ENCODE measurements at places on chromosomes 5 and 9.
A peak's percentile ranks its signal among the peaks of the same experiment; 100 is the strongest.

GRCh38 chr9:134055981-134056461 is 11.8 kb downstream of the BRD3 start:
- DNase-seq, result no peak

DNA sequence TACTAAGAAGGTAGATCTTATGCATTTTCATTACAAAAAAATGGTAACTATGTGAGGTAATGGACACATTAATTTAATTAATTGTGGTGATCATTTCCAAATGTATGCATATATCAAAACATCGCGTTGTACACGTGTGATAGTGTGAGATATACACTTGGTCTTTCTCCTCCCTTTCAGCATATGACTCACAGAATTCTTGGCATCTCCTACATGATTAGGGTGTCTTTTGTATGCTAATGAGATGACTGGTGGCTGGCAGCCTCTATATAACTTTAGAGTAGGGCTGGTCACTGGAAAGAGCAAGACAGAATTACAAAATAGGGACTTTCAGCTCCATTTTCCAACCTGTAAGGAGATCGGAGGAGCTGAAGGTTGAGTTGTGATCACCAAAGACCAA is 1167.6 kb downstream of the CDH12 start:
- DNase-seq, result no peak

DNA sequence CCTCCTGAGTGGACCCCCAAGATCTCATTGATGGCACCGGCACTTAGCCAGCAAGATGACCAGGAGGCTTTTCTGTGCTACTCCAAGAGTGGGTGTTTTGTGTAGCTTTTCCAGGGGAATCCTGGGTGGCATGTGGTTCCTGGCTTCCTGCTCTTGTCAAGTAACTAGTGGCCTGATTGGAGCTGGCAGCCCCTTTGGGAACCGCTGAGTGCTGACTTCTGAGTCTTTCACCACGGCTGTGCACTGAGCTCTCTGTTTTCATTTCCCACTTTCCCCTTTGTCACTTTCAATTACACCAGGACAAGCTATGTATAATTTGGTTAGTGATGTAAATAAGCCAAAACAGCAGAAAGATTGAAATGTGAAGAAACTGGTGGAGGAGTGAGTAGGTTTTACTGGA is 255.4 kb downstream of the GOLPH3 start:
- no peak for DNase-seq

DNA sequence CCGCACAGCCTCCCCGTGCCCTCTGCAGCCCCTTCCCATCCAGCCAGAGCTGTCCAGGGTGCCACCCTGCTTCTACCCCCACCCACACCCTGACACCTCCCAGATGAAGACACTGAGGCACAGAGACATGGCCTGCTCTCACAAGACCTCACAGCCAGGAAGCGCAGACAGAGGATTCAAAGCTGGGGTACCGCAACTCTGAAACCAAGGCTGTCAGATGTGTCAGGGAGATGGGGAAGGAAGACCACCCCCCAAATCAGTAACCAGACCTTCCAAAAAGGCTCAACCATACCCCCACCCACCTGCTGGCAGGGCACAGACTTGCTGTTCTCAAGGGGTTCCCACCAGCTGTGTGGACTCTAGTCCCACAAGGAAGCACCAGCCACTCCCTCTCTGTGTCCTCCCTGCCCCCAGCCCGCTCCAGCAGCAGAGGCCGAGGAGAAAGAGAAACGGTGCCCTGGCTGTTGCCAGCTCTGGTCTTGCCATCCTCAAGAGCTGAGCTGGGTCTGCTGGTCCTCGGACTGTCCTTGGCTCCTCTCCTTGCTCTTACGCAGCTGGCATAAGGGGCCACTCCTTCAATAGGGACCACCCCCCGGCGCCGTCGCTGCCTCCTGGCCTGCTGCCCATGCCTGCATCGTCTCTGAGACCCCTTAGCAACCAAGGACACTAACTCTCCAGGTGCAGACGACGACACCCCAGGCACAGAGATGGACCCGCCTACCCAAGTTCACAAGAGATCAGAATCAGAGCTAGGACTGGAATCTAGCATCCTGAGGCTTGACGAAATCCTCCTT is 699 bp downstream of the AKNA start:
- DNase-seq, result no peak

DNA sequence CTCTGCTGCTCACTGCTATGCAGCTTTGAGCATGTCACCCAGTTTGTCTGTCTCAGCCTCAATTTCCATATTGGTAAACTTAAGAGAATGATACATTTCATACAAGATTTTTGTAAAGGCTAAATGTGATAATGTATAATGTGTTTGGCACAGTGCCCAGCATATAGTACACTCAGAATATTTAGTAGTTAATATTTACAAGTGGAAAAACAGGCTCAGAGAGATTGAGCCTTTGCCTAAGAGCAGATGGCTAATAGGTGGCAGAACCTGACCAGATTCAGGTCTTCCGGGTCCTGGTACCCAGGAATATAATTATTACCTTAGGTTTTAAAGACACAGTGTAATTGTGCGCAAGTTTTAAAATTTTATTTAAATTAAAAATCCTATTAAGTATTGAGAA is 46.8 kb upstream of the KIAA1958 start:
- DNase-seq, result no peak

GRCh38 chr5:143259254-143259605 is 144.3 kb downstream of the NR3C1 start:
- no peak for DNase-seq

DNA sequence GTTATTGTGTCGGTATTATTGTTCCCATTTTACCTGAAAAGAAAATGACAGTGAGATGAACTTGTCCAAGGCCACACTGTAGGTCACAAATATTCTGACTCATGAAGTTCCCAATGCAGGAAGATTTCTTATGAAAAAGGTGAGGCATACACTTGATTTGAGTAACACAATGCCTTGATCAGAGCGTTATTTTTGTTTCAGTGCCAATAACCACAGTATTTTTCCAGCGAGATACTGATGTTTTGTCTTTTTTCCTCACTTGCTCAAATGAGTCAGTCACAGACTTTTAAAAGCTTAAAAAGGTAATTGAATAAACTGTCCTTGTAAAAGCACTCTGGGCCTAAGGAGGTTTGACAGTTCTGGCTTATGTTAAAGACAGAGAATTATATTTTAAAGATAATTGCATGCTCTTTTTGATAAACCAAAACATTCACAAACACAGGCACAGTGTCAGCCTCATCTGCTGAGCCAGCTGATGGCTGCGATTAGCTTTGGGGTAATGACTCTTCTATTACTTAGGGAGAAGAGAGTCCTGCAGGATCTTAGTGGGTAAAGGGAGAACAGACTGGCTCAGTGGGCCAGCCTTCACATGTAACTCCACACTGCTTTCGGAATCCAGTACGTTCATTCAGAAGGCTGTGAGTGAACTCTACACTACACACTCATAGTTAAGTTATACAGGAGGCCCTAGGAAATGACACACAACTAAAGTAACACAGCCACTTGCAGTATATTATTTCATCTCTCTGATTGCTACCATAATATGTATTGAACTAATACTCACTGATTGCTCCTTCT is 165.5 kb upstream of the CD180 start:
- DNase-seq, result no peak

- no peak for DNase-seq
These were observed 843.3 kb upstream of the CDH10 start for GRCh38 chr5:25488119-25488518.

DNA sequence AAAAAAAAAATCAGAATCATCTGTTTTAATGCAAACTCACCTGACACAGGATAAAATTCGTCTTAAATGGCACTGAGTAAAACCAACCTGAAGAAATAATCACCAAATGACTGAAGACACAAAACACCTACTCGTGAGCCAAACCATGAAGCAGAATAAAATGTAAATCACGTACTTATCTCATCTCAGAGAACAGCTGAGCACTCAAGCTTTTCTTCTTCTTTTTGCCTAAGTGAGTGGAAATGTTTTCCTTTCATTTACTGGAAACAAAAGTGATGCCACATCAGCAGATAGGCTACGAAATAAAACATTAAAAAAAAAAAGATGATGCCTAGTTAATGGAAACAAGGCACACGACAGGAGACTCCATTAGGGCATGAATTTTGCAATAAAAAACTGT is 36.4 kb downstream of the ATPSCKMT start:
- no peak for DNase-seq

GRCh38 chr9:38417003-38417945 is 7.0 kb downstream of the IGFBPL1 start:
- peak; percentile 70 for DNase-seq

All from endothelial cell (in vitro differentiated cells).